Right forelimb (tissue), 1 donor: ENCODE measurements at places on chromosomes 7 and 10.
A peak's percentile ranks its signal among the peaks of the same experiment; 100 is the strongest.

- DNase-seq, result peak; percentile 32
Observed at GRCh38 chr7:154860621-154861375, 142.1 kb downstream of the PAXIP1 start.

DNA sequence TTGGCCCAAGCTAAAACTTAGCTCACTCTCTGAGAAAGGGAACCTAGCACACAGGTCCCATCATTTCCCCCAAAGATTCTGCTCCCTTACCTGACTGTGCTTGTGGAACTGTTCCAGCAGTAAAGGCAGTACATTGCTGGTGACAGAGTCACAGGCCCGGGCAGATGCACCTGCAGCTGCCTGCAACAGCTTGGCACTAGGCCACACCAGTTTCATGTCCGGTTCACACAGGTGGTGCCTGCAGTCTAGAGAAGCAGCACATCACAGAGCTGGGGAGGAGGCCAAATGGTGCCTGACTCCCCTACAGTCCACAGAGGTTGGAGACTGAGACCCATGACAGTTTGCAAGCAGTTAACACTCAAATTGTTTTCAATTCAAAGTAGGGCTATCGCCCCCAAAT, 22.2 kb downstream of the ZDHHC16 start:
- DNase-seq, result no peak

DNA sequence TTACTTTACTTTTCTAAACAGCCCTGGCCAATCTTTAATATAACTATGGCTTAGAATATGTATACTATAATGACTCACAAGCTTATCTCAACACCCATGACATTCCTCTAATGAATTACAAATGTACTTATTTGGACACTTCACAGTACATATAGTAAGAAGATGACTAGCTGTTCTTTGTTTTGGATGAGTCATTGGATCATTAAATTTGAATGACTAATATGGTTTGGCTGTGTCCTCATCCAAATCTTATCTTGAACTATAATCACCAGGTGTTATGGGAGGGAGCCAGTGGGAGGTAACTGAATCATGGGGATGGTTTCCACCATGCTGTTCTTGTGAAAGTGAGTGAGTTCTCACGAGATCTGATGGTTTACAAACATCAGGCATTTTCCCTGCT, 807.5 kb upstream of the SORCS1 start:
- no peak for DNase-seq

- DNase-seq, result no peak
Observed at GRCh38 chr7:30925117-30925516, 13.5 kb downstream of the AQP1 start.

- no peak for DNase-seq
Observed at GRCh38 chr10:45308707-45309106, 6.7 kb downstream of the OR13A1 start.

- no peak for DNase-seq
Observed at GRCh38 chr10:97063271-97063982, 122.3 kb downstream of the SLIT1 start.

- DNase-seq, result no peak
Observed at GRCh38 chr10:114821915-114822443, 399 bp downstream of the FHIP2A start.

DNA sequence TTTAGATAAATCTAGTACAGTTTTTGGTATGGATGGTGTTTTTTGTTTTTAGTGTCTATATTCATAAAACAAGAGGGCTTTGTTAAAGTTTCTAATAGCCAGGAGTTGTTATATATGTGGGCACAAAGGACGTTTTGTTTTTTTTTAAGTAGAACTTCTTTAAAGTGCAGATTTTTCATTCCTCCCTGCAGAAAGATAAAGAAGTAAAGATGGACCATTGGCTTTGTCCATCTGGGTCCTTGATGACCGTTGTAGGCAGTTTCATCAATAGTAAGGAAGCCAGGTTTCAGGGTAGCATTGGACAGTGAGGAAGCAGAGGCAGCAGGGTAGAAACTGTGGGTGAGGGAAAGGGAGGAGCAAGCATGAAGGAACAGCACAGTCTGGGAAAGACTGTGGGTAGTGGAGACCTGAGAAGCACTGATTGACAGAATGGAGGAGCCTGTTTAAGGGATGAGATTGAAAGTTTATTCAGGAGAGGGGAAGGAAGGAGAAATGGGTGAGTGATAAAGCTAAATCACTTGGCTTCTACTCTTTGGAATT, 5.3 kb downstream of the CALU start:
- no peak for DNase-seq

- no peak for DNase-seq
Observed at GRCh38 chr10:102593074-102593803, 51.0 kb upstream of the TRIM8 start.

DNA sequence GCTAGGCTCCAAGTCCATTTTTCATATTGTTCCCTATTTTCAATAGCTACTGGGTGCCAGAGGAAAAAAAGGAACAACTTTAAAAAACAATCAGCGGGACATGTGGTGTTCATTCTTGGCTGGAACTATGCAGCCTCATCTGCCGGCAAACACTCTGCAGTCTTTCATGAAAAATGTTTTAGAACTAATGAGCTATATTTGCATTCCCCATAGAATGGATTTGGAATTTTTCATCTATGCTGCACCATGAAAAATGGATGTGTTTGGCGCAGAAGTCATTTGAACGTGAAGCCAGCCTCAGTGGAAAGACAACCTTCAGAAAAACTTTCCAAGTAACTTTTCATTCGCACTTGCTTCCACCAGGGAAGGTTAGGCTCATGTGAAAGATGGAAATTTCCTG, 270.5 kb downstream of the SKAP2 start:
- DNase-seq, result no peak

GRCh38 chr7:113521468-113521867, 397.3 kb downstream of the PPP1R3A start:
- DNase-seq, result no peak

GRCh38 chr10:48506147-48506917, 98.5 kb downstream of the ARHGAP22 start:
- no peak for DNase-seq

GRCh38 chr10:121536310-121536913, 61.8 kb downstream of the FGFR2 start:
- peak; percentile 90 for DNase-seq

DNA sequence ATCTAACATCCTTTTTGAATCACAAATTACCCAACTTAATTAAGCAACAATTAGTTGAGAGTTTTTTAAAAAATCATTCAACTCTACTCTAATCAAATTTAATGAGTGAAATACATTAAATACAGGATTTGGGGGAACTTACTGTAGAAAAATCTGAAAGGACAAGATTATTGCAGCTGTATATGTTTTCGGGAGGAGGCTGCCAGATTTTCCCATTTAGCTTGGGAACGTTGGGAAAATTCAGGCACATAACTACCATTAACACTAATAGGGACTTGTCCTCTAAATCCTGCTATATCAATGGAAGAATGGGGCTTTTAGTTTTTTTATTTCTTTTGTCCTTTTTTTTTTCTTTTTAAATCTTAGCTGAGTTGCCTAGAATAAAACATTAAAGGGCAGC, 691.4 kb upstream of the FZD8 start:
- no peak for DNase-seq

- DNase-seq, result no peak
Observed at GRCh38 chr7:12884856-12885440, 197.5 kb downstream of the ARL4A start.

DNA sequence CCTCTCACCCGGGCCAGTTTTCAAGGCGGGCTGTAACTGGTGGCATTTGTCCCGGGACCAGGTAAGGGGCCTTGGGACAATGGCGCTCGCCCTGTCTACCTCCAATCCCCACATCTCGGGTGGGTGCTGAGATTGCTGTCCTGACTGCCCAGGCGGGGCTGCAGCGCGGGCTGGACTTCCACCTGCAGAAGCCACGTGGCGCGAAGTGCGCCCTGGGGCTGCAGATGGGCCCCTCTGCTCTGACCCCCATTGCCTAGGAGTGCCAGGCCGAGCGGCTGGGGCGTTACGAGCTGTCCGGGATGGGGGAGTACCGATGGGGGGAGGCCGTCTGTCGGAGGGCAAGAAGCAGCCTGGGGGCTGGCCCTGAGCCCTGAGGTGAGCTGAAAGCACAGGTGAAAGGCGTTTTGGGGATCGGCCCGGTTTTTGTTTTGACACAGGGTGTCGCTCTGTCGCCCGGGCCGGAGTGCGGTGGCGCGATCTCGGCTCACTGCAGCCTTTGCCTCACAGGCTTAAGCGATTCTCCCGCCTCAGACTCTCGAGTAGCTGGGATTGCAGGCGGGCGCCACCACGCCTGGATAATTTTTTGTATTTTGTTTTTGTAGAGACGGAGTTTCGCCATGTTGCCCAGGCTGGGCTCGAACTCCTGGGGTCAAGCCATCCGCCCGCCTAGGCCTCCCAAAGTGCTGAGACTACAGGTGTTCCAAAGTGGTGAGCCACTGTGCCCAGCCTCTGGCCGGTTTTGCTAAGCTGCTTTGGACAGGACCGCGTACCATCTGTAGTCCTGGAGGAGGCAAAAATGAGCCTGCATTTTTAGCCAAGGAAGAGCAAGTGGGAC, at the start of gene SFXN2:
Gene SFXN2 (plus strand): TSS at position 16 of the 835 bp plus-strand sequence. CDS start 12,001 bp downstream, outside the sequence.
- DNase-seq, result no peak

- DNase-seq, result peak; percentile 13
Observed at GRCh38 chr10:49157229-49157628, 23.4 kb upstream of the FAM170B start.

DNA sequence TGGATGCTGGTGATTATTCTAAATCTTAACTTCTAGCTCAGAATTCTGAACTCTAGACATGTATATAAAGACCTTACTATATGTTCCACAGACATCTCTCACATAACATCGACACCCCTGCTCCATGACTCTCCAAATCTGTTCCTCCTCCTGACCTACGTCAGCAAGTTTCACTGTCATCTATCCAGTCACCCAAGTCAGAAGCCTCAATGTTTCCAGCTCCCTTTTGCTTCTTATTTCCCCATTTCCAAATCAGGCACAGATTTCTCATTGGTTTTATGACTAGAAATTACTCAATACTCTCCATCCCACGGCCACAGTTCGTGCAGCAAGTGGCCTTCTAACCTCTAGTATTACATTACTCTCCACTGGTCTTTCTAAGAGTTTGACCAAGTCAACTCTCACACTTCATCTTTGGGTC, 28.5 kb downstream of the EPC1 start:
- DNase-seq, result no peak

- DNase-seq, result no peak
Observed at GRCh38 chr7:10156972-10157371, 816.7 kb upstream of the PHF14 start.

- DNase-seq, result no peak
Observed at GRCh38 chr7:108232076-108232475, 101.9 kb upstream of the LAMB4 start.

DNA sequence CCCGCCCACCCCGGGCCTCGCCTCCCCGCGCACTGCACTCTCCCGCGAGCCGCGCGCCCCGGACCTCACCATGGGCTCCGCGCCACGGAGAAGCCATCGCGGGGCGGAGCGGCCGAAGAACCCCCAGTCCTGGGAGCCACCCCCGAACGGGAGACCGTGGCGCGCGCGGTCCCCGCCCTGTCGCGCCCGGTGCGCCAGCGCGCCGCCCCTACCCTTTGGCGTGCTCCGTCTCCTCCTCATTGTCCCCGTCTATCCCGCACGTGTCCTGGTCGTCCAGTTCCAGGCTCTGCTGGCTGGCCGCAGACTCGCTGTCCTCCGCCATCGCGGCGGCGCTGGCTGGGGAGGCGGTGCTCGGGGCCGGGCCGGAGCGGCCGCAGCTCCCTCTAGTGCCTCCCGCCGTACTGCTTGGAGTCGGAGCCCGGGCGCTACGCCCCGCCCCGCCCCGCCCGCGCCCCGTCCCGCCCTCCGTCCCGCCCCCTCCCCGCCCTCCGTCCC, at the start of gene NMT2:
Gene NMT2 (minus strand): TSS at position 403 of the 495 bp plus-strand sequence. CDS start 81 bp downstream, at position 322.
- no peak for DNase-seq

DNA sequence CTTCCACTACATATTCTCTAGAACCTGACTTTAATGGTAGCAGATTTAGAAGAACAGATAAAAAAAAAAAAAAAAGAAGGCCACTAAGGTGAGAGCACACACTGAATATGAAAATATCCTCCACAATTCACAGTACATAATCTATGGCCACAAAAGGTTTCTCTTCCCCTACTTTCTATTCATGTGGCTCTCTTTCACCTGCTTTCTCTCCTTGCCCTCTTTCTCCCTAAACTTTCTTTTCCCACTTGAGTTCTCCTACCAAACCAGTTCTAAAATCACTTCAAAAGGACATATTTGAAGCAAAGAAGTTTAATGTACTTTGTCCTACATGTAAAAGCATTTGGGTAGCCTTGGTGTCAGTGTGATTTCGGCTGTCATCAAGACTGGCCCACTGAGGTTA, 18.5 kb upstream of the DLX6 start:
- DNase-seq, result no peak

- no peak for DNase-seq
Observed at GRCh38 chr7:26520483-26520882, 228.8 kb downstream of the SNX10 start.

DNA sequence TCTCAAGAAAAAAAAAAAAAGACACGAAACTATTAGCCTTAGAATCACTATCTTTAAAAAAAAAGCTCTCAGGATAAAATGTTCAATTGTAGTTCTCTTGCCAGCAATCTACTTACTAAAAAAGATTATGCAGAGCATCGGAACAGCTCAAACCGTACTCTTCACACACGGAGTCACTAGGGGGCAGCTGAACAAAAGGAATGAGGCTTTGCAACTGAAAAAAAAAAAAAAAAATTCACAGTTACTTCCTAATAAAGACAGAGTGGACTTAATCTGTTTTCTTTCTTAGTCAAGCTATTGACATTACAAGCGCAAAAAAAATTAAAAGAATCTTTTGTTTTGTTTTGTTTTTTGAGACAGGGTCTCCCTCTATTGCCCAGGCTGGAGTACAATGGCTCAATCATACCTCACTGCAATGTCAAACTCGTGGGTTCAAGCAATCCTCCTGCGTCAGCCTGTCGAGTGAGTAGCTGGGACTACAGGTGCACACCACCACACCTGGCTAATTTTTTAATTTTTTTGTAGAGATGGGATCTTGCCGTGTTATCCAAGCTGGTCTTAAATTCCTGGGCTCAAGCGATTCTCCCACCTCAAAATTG, 11.5 kb downstream of the PMS2 start:
- DNase-seq, result peak; percentile 56

DNA sequence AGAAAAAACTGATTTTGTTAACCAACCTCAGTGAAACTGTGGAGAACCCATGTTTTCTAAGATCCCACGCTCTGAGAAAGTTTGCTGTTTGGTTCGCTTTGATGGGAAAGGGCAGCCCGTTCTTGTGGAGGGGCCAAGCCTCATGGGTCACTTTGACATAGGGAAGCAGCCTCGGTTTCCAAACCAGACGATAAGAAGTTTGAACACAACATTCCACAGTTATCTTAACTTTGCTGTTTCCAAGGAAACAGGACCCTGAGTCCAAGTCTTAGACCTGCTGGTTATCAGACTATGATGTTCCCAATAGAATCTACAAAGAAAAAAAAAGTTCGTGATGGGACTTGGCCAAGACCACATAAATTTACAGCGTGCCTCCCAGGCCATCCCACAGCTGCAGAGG, 182.3 kb downstream of the NRP1 start:
- no peak for DNase-seq

DNA sequence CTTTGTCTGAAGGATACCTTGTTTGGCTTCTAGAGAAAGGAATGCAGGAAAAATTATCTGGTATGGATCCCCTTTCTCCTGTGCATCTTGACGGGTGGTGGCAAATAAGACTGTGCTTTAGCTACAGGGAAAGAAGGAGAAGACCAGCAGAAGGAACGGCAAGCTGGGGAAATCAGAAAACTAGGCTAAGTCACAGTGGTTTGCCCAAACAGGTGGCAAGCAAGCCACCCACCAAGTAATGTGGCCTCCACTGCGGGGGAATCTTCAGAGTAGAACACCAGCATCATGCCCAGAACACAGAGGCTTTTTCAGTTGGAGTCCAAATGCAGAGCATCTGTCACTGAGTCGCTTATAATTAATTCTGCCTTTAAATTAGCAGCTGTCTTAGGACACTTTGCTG, 282.8 kb downstream of the PHF14 start:
- no peak for DNase-seq
